Stimulated activated CD8-positive, alpha-beta memory T cell treated with anti-CD3 and anti-CD28 coated beads, Interleukin-4, amount 100 ng/mL, for 1 hour (primary cell): ENCODE measurements at places on chromosomes 12 and 14.

- DNase-seq, result no peak
Observed at GRCh38 chr12:11768233-11768965, 118.9 kb downstream of the ETV6 start.

DNA sequence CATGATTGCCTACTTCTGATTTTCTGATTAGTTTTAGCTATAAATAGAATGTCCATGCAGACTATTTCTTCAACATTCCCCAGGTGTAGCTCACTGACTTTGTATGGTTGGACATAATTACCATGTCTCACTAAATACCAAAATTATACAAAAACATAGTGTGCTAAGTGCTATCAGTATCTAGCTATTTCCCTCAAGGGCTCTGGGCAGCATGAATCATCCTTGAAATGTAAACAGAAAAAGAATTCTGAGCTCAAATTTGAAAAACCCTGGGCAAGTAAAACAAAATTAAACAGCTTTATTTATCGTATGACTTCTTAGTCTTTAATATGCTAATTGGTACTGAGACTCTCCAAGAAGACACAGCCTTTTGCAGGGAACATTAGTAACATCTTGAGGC, 82.9 kb downstream of the SPATA7 start:
- no peak for DNase-seq

- DNase-seq, result no peak
Observed at GRCh38 chr12:120853188-120853587, 51.0 kb downstream of the SPPL3 start.

DNA sequence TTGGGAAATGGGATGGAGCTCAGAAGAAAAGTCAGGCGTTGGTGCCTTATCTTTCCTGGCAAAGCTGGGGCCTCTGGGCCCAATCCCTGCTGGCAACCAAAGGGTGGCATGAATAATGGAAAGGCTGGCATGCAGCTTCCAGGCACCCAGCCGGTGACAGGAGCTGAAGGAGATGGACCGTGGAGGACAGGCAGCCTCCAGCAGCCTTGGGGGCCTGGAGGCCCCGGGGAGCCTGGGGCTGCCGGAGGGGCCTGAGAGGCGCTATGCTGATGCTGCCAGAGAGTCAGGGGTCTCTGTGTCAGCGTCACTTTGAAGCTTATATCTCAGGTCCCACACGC, 38.2 kb upstream of the EML1 start:
- no peak for DNase-seq

DNA sequence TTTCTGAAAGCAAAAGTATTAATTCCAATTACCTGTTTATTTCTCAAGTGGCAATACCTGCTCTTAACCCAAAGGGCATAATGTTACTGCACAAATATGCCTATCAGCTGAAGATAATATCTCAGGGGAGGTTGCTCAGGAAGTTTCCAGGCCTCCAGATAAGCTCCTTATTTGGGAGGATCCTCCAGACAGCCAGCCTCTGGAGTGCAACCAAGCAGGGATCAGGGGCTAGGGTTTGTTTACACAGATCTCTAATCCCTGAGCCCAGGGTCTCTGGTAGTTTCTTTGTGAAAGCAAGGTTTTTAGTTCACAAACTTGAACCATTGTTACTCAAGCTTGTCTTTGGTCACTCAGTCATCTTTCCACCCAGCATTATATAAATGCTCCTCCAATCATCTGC, 124.4 kb downstream of the SLC38A4 start:
- no peak for DNase-seq

DNA sequence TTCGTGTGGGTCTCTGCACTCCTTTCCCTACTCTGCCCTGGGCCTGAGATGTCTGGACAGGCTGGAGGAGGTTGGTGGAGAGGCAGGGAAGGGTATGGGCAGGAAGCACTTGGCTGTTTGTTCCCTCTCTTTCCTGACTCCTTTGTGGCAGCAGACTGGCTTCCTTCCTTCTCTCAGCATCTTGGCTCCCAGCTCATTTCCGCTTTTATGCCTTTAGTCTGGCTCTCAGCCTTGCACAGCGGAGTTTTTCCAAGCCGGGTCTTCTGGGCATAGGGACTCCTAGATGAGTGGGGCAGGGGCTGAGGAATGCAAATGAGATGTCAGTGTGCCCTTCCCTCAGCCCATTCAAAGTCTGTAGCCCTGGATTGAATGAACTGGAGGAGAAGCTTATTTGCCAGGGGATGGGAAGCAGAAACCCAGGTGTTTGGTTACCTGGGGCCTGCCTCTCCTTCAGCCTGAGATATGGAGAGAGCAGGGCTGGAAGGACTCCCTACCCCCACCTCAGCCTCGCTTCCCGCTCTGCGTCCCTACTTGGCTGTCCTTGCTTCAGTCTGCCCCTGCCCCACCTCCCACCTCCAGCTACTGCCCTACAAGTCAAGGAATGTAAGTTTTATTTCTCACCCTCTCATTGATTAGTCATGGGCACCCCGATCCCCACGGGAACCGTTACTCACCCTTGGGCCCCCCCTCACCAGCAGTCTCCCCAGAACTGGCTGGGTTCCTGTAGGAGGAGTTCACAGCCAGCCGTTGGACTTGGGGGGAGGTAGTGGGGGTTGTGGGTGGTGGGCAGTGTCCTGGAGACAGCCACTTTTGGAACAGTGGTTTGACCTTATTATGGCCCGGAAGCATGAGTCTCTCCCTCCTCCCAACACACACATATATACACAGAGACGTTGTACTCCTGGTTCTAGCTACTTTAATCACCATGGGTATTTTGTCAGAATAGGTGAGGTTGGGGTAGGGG, 9.3 kb upstream of the ITGA5 start:
- DNase-seq, result no peak

GRCh38 chr14:54622192-54622958, 55.4 kb downstream of the SAMD4A start:
- DNase-seq, result no peak

DNA sequence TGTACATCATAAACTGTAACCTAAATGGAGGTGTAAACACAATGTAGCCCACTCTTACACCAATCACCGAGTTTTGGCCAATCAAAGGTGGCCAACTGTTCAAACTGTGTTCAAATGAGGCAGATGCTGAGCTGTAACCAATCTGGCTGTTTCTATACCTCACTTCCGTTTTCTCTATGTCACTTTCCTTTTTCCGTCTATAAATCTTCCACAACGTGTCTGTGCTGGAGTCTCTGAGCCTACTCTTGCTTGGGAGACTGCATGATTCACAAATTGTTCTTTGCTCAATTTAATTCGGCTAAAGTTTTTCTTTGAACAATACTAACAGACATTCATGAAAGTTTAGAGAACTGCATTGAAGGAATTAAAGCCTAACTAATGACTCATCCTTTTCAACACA, 547.1 kb upstream of the USP15 start:
- DNase-seq, result no peak

GRCh38 chr14:39614297-39614923, 182.2 kb upstream of the FBXO33 start:
- DNase-seq, result no peak

GRCh38 chr14:101361044-101361443, 200.3 kb upstream of the DIO3 start:
- no peak for DNase-seq

DNA sequence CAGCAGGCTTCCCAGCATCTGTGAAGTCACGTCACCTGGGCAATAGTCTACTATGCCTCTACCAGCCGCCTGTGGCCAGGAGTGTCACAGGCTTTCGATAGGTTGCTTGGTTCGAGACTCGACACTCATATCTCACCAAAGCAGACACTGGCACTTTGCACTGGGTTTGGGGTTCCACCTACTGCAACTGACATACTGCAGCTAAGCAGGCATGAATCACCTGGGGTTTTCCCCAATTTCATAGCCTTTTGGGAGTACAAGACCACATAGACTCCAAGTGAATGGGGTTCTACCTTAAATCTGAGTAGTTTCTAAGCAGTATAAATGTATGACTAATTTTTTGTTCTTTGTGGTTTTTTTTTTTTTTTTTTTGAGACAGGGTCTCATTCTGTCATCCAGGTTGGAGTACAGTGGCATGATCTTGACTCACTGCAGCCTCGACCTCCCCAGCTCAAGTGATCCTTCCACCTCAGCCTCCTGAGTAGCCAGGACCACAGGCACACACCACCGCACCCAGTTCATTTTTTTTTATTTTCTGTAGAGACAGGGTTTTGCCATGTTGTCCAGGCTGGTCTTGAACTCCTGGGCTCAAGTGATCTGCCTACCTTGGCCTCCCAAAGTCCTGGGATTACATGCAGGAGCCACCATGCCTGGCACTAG, 32.1 kb downstream of the DMAC2L start:
- no peak for DNase-seq

DNA sequence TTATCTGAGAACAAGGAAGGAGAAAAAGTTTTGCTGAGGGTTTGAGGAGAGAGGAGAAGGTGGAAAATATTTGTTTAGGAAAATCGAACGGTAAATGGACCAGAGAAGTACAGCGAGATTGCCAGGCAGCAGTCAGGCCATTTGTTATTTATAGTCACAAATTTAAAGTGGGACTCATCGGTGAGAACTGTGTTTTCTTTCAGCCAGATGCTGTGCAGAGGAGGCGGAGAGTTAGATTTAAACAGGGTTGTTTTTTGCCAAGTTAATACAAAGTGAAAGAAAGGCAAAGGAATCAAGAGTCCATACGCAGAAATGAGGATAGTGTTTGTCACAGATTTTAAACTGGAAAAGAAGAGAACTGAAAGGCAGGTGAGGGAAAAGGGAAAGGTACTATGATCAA, 200.6 kb upstream of the CNOT2 start:
- DNase-seq, result no peak

- no peak for DNase-seq
Observed at GRCh38 chr12:29944269-29945000, 160.7 kb upstream of the TMTC1 start.

- DNase-seq, result no peak
Observed at GRCh38 chr12:89840162-89840922, 131.7 kb upstream of the ATP2B1 start.

GRCh38 chr14:63533474-63533873, 9.7 kb downstream of the PPP2R5E start:
- DNase-seq, result no peak

GRCh38 chr12:10169104-10169503, 2.8 kb downstream of the OLR1 start:
- DNase-seq, result no peak
